Subcutaneous adipose tissue (tissue), 4 donors: ENCODE measurements at places on chromosomes 5 and 9. TPM values are rescaled to one million over a fixed set of nuclear protein-coding genes. Genes with fewer than 3 reads are reported as not detected.

Gene MARCHF11
- not detected for total RNA-seq

Gene PCDHB10
- total RNA-seq: 2.4 TPM

Gene C9
- total RNA-seq: 1.3 TPM

Gene DEPDC1B
- total RNA-seq: 0.75 TPM

Gene KLF9
- 157 TPM for total RNA-seq

Gene LHFPL2
- total RNA-seq: 32.8 TPM

Gene SOX30
- total RNA-seq: not detected

Gene IFNA6
- not detected for total RNA-seq

Gene SLC6A3
- total RNA-seq: not detected

Gene SLC36A1
- 22.7 TPM for total RNA-seq

Gene PALM2AKAP2
- 59.9 TPM for total RNA-seq

Gene KIAA0825
- 5.1 TPM for total RNA-seq

Gene PCDHA1
- total RNA-seq: not detected

Gene ORM1
- total RNA-seq: not detected

Gene FOXI1
- total RNA-seq: not detected

Gene OBP2B
- not detected for total RNA-seq

Gene BTNL3
- not detected for total RNA-seq

Gene PCDH1
- total RNA-seq: 96.8 TPM

Gene ELAVL2
- total RNA-seq: not detected

Gene IGIP
- 25.6 TPM for total RNA-seq

Gene CDC14B
- total RNA-seq: 47.8 TPM

Gene SLC36A2
- not detected for total RNA-seq

Gene C9orf153
- total RNA-seq: 0.49 TPM

Gene NFIL3
- total RNA-seq: 146 TPM

Gene SLC36A3
- total RNA-seq: not detected

Gene PDGFRB
- 148 TPM for total RNA-seq

Gene ZSWIM6
- total RNA-seq: 15.3 TPM

Gene C8G
- not detected for total RNA-seq

Gene IFNK
- not detected for total RNA-seq

Gene HABP4
- 22.8 TPM for total RNA-seq

Gene PTGS1
- 4.6 TPM for total RNA-seq

Gene FOXD4L6
- total RNA-seq: not detected

Gene EDIL3
- total RNA-seq: 11.7 TPM

Gene CAVIN4
- total RNA-seq: 0.17 TPM

Gene NUDT2
- total RNA-seq: 29.2 TPM

Gene KCNIP1
- not detected for total RNA-seq

Gene MRPL50
- 7.6 TPM for total RNA-seq

Gene PCDHA12
- 0.17 TPM for total RNA-seq
